ENCODE measurements at places on chromosomes 11 and 22.

- DNase-seq = no peak
Measured at GRCh38 chr22:40484906-40485669, 114.7 kb downstream of the SGSM3 start.

- DNase-seq = no peak
Measured at GRCh38 chr22:49977578-49977977, 17.0 kb downstream of the PIM3 start.

DNA sequence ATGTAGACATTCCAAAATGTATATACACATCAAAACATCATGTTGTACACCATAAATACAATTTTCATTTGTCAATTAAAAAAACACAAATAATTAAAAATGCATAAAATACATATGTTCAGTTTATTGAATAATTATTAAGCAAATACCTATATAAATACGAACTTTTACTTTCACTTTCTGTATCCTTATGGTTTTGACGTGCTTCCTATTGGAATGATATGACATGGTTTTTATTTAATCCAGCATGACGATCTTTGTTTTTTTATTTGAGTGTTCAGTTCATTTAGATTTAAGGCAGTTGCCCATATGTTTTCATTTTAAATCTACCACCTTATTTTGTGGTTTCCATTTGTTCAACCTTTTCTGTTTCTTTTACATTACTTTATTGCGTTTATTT, 198.3 kb upstream of the PLET1 start:
- no peak for DNase-seq

GRCh38 chr22:27462190-27462589, 339.4 kb downstream of the MN1 start:
- no peak for DNase-seq

GRCh38 chr11:76160856-76161255, 45.4 kb downstream of the WNT11 start:
- DNase-seq = no peak

GRCh38 chr11:92406472-92406871, 181.9 kb downstream of the FAT3 start:
- no peak for DNase-seq

- peak; percentile 37 for DNase-seq
Measured at GRCh38 chr11:34263441-34264091, 94.2 kb downstream of the ABTB2 start.

DNA sequence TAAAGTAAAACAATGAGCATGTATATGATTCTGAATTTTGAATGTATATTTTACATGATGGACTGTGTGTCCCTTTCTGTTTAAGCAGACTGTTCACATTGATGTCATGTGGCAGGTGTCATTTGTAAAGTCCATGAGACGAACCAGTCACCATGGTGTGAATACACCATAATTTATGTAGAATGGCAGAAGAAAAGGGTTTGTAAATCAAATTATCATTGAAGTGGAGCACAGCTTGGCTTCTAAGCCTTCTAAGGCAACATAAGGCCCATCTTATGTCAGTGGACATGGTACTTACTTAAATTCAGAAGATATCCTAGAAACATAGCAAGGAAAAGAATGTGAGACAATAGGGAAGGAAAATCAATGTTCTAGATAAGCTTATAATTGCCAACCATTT, 4.4 kb downstream of the MAP6 start:
- no peak for DNase-seq

DNA sequence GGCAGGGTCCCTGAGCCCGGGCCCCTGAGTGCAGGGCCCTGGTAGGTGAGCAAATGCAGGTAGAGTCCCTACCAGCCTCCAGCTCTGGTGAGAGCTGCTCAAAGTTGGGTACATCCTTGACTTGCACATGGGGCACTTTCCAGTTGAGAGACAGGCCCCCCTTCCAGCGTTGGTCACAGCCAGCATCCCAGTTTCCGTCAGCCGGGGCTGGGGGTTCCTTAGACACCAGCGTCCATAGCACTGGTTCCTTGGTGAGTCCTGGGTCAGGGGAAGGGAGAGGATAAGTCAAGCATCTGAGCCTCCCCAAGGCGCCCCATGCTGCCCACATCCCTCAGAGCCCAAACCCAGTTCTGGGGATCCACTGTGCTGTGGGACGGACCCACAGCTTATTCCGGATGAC, 5.6 kb downstream of the PNPLA5 start:
- DNase-seq = no peak

- no peak for DNase-seq
Measured at GRCh38 chr11:77384571-77384970, 83.1 kb upstream of the GDPD4 start.

DNA sequence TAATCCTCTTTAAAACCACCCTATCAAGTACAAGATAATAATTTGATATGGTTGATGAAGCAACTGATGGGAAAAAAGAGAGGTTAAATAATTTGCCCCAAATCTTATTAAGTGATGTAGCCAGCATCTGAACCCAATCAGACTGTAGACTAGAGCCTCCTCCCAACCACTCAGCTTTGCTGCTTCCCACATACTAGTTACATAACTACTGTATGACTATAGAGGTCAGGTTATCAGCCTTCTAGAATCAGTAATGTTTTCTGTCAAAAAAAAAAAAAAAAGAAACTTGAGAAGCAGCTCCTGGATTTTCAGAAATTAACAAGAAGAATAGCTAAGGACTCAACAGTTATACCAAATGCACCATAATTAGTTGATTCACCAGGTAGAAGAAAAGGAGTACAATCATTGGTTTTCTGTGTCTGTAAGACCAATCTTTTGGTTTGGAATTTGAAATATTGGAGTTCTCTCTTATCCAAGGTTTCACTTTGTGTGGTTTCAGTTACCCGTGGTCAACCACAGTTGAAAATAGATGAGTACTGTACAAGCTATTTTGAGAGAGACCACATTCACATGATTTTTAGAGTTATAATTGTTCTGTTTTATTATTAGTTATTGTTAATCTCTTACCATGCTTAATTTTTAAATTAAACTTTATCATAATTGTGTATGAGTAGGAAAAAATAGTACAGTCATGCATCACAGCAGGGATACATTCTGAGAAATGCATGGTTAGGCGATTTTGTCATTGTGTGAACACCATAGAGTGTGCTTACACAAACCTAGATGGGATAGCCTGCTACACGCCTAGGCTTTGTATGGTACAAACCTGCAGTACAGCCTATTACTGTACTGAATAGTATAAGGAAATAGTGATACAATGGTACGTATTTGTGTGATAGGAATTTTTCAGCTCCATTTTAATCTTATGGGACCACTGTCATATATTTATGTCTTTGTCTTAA, 72.2 kb downstream of the PDHX start:
- DNase-seq = no peak

DNA sequence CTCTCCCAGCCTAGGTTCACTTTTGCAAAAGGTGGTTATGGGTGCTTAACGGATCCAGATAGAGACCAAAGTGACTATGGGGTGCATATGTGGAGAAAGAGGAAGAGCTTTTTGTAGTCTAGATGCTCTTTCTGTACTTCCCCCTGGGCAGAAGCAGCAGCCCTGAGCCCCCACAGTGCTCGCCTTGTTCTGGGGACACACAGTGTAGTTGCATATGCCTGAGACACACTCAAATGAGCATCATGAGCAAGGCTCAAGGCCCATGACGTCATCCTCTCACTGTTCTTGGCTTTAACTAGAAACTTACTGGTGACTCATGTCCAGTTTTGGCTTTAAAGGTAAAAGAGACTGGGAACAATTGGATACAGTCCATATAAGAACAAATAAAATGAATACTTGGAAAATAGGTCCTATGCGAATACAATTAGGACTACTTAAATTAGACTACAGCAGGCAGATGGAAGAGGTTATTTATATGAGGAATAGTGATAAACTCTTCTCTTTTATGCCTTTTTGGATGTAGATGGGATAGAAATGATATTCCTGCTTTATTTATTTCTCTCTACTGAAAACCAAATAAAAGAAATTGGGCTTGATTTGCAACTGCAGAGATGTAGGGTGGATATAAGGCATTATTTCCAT, 20.1 kb upstream of the PEX26 start:
- DNase-seq = peak; percentile 98

GRCh38 chr11:126834573-126834972, 166.0 kb downstream of the KIRREL3 start:
- DNase-seq = no peak

DNA sequence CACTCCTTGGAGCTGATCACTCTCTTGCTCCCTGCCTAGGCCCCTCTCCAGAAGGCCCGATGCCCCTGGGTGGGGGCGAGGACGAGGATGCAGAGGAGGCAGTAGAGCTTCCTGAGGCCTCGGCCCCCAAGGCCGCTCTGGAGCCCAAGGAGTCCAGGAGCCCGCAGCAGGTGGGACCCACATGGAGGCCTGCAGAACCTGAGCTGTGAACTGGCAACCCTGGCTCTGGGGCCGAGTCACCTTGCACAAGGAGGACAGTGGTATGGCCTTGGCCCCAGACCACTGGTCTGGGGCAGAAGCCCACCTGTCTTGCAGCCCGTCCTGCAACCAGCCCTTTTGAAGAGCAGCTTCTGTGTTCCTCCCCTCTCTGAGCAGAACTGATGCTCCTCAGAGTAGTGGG, 6.2 kb downstream of the SCO2 start:
- no peak for DNase-seq

DNA sequence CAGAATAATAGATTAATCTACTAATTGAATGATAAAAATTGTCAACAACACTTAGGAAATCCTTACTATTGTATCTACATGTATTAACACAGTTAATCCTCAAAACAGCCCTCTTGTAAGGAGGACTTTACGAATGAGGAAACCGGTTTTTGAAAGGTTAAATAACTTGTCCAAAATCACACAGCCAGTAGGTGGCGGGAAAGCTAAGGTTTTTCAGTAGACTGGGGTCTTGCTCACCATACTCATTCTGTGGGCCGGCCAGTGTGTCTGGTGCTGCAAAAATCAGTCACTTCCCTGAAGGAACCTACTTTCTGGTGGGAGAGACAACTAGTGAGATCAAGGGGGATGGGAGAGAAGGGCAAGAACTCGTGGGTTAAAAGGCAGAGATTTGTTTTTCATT, 3.8 kb downstream of the DCPS start:
- no peak for DNase-seq

- DNase-seq = no peak
Measured at GRCh38 chr11:28346209-28346608, 238.0 kb downstream of the METTL15 start.

GRCh38 chr11:119540370-119541125, 117.6 kb upstream of the THY1 start:
- no peak for DNase-seq

- no peak for DNase-seq
Measured at GRCh38 chr11:77154381-77155081, 26.5 kb downstream of the MYO7A start.

DNA sequence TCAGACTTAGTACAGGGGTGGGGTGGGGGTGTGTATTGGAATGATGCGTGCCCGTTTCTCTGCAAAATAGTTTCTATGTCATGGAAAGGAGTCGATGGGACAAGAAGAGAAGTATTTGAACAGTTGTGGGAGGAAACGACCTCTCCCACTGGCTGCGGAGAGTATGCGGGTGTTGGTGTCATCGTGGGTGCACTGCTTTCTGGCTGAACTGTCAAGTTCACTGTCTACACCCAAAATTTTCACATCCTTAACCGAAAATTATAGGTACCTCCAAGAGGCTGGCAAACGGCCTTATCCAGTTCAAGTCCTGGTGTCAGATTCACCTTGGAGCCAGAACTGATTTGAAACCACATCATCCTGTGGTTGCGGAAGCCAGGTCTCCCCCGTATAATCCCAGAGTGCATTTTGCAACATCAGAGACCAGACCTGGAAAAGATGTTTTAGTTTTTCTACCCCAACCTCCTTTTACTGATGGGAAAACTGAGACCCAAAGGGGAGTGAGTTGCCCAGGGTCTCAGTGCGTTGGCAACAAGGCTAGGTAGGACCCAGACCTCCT, 497 bp upstream of the SSRP1 start:
- DNase-seq = no peak

DNA sequence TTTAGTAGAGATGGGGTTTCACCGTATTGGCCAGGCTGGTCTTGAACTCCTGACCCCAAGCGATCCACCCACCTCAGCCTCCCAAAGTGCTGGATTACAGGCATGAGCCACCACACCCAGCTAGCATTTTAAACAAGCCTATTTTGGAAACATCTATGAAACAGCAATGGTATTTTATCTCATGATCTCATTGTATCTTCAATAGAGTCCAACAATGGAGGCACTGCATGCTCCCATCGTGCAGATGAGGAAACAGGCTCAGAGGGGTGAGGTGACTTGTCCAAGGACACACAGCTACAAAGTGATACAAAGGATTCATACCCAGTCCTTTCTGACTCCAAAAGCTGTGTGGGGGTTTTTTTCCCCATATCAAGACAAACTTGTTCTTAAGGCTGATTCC, 39.0 kb upstream of the RTL6 start:
- no peak for DNase-seq

- DNase-seq = no peak
Measured at GRCh38 chr22:41672780-41673509, 15.7 kb downstream of the SNU13 start.

- DNase-seq = no peak
Measured at GRCh38 chr11:103042161-103042560, 49.8 kb downstream of the DCUN1D5 start.

DNA sequence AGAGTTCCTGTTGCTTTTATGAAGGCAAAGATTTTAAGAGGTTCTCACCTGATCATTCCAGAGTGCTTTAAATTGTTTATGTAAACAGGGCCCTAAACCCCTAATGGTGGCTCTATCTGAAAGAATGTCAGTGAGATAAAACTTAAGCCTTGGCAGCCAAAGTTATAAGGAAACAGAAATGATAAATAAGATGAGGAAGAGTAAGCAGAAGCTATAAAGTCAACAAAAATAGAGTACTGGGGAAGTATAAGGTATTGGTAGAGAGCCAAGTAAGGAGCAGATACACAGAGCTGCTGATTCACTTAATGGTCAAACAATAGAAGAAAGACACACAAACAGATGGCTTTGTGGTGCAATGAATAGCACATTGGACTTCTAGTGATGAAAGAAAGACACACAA, 37.9 kb downstream of the TMPRSS5 start:
- no peak for DNase-seq

GRCh38 chr11:1869427-1870325, 16.8 kb downstream of the LSP1 start:
- no peak for DNase-seq

DNA sequence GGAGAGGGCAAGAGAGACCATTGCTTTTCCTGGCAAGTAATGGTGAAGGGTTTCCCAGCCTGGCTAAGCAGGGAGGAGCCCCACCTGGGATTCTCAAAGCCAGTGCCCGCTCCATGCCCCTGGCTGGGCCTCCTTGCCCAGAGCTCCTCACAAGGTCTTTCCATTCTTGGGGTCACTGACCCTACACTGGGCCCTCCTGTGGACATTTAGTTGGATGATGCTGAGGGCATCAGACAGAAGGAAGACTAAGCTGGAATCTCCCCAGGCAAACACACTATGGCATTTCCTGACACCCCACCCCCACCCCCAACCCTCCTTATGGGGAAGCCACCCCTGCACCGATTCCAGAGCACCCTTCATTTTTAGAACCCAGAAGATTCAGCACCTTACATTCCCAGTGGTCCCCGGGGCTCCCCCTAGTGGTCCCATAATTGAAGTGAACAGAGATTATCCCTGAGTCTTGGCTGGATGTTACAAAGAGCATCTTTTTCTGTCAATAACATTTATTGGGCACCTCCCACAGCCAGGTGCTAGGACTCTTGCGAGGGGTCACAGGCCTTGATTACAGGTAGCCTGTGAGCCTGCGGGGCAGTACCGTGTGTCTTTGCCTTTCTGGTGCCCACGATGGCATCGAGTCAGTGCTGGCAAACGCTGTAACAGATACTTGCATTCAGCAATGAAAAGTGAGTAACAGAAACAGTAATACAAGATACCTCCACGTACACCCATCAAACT, 548.5 kb downstream of the BUD13 start:
- DNase-seq = no peak

GRCh38 chr11:26753723-26754504, 32.1 kb upstream of the SLC5A12 start:
- peak; percentile 23 for DNase-seq

Measured in skeletal muscle cell (primary cell).